Activated CD8-positive, alpha-beta memory T cell treated with anti-CD3 and anti-CD28 coated beads, Interleukin-2, amount 10 ng/mL, durations not matched to agents 7 days and 5 days (primary cell): ENCODE measurements at places on chromosomes 7 and 10. TPM values are rescaled to one million over a fixed set of nuclear protein-coding genes. Genes with fewer than 3 reads are reported as not detected.
A peak's percentile ranks its signal among the peaks of the same experiment; 100 is the strongest.

DNA sequence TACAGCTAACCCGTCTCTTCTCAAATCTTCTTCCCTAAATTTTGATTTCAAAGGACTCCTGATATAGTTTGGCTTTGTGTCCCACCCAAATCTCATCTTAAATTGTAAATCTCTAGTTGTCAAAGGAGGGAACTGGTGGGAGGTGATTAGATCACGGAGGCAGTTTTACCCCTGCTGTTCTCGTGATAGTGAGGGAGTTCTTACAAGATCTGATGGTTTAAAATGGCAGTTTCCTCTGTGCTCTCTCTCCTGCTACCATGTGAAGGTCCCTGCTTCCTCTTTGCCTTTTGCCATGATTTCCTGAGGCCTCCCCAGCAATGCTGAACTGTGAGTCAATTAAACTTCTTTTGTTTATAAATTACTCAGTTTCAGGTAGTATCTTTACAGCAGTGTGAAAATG, 269.3 kb downstream of the POLR1F start:
- H3K36me3 ChIP-seq = no peaks in the 10 kb centered on the region
- H3K4me3 ChIP-seq = no peak overlapping the region
- no peaks in the 10 kb centered on the region for H3K27me3 ChIP-seq
- no peak for DNase-seq
- H3K4me1 ChIP-seq = no peaks in the 10 kb centered on the region

- H3K36me3 ChIP-seq = no peaks in the 10 kb centered on the region
- H3K27ac ChIP-seq = no peak overlapping the region
- H3K4me3 ChIP-seq = no peak overlapping the region
- DNase-seq = peak; percentile 58
- H3K27me3 ChIP-seq = peaks cover 18% of the 10 kb centered on the region
Observed at GRCh38 chr10:84256510-84257342, 11.9 kb downstream of the RGR start.

Gene MAT1A
- not detected for total RNA-seq

DNA sequence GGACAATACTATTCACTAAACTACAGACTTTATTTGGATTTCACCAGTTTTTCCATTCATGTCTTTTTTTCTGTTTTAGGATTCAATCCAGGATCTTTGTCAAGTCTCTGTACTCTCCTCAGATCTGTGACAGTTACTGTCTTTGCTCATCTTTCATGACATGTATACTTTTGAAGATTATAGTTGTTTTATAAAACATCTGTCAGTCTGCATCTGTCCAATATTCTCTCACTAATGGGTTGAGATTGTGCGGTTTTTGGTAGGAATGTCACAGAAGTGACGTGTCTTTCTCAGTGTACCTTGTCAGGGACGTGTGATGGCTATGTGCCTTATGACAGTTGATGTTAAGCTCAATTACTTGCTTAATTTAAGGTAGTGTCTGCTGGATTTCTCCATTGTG, 124.9 kb upstream of the TPK1 start:
- DNase-seq = no peak
- no peak overlapping the region for H3K4me3 ChIP-seq
- H3K4me1 ChIP-seq = no peaks in the 10 kb centered on the region
- no peaks in the 10 kb centered on the region for H3K27me3 ChIP-seq
- H3K27ac ChIP-seq = no peak overlapping the region
- H3K36me3 ChIP-seq = no peaks in the 10 kb centered on the region

GRCh38 chr10:78436706-78437406, 403.2 kb downstream of the RPS24 start:
- no peak overlapping the region for H3K4me3 ChIP-seq
- DNase-seq = no peak

Gene KLF14
- not detected for total RNA-seq

Gene ARHGEF35
- total RNA-seq = 1.7 TPM

Gene APBB1IP
- 73.8 TPM for total RNA-seq

DNA sequence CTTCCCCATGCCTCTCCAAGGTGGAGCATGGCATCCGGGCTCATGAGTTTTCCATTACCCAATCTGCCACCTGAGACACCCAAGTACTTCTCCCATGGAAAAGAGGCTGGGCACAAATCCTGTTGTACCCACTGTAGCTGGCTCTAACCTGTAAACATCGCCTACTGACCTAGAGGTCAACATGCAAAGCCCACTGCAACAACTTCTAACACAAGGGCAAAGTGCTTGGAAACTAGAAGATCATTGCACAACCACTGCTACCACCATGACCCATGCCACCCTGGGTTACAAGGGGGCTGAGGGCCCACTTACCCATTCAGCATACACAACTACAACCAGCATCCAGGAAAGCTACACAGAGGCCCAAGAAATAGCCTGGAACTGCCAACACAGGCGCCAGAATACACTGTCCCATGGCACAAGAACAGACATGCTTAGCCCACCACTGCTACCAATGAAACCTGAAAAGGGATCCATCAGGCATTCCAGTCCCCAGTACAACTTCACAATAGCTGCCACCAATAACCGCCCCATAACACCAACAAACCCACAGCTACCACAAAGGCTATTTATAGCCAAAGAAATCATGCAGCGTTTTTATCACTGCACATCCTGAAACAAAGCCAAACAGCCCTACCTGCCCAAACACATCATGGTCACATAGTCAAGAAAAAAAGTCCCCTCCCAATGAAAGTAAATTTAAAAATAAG, 63.4 kb downstream of the RNF32 start:
- DNase-seq = no peak
- H3K27ac ChIP-seq = peak overlapping the region; percentile 18
- peaks cover 10% of the 10 kb centered on the region for H3K4me1 ChIP-seq
- no peaks in the 10 kb centered on the region for H3K27me3 ChIP-seq

GRCh38 chr10:97363071-97363470, 28.5 kb upstream of the FRAT2 start:
- H3K36me3 ChIP-seq = peaks cover 6% of the 10 kb centered on the region
- DNase-seq = no peak
- H3K27ac ChIP-seq = no peak overlapping the region

DNA sequence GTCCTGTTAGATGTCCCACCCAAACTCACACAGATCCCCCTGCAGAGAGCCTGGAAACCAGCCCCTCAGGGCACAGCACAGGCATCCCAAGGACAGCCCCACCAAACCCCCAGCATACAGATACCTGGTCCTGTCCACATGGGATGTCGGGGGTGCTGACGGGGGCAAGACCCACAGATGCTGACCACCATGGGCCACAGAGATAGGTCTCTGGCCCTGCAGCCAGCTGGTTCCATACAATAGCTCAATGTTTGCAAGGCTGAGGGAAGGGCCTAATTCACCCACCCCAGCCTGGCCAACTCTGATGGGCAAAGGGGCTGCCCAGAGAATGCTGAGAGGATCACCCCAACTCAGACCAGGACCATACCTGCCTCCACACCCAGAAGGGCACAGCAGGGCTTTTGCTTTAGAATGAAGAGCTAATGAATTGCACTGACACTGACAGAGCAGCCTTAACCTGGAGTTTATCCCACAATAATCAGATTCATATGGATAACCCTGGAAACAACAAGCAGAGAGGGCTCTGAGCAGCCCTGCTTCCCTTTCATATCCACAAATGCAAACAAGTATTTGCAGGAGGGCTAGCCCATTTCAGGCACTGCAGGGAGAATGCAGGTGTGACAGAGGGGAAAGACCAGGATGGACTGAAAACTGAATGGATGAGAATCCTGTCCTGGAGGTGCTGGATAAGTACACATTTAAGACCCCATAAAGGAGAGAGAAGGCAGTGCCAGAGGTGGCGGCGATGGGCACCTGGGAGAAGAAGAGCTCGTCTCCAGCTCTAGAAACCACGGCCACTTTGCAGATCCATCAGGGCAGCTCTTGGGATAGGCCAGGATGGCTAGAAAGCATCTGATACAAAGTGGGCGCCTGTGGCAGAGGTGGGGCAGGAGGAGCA, 126.7 kb downstream of the TNS3 start:
- H3K36me3 ChIP-seq = no peaks in the 10 kb centered on the region
- H3K27me3 ChIP-seq = no peaks in the 10 kb centered on the region
- H3K4me1 ChIP-seq = no peaks in the 10 kb centered on the region
- H3K27ac ChIP-seq = no peak overlapping the region

Gene STOX1
- total RNA-seq = 0.29 TPM

Gene CPED1
- 0.16 TPM for total RNA-seq

- no peak overlapping the region for H3K4me3 ChIP-seq
- peaks cover 9% of the 10 kb centered on the region for H3K36me3 ChIP-seq
- H3K27ac ChIP-seq = no peak overlapping the region
- no peaks in the 10 kb centered on the region for H3K4me1 ChIP-seq
- DNase-seq = no peak
Observed at GRCh38 chr7:1542841-1543747, 12.6 kb downstream of the MAFK start.

- no peaks in the 10 kb centered on the region for H3K27me3 ChIP-seq
- no peak overlapping the region for H3K4me3 ChIP-seq
- H3K27ac ChIP-seq = peak overlapping the region; percentile 82
Observed at GRCh38 chr7:50397971-50398324, 52.2 kb downstream of the FIGNL1 start.

GRCh38 chr7:156021471-156021870, 209.2 kb upstream of the SHH start:
- H3K36me3 ChIP-seq = no peaks in the 10 kb centered on the region
- no peak overlapping the region for H3K4me3 ChIP-seq
- peak; percentile 11 for DNase-seq
- no peak overlapping the region for H3K27ac ChIP-seq
- no peaks in the 10 kb centered on the region for H3K4me1 ChIP-seq
- no peaks in the 10 kb centered on the region for H3K27me3 ChIP-seq

- H3K27me3 ChIP-seq = no peaks in the 10 kb centered on the region
- H3K4me3 ChIP-seq = no peak overlapping the region
Observed at GRCh38 chr7:41624818-41625217, 78.1 kb downstream of the INHBA start.

DNA sequence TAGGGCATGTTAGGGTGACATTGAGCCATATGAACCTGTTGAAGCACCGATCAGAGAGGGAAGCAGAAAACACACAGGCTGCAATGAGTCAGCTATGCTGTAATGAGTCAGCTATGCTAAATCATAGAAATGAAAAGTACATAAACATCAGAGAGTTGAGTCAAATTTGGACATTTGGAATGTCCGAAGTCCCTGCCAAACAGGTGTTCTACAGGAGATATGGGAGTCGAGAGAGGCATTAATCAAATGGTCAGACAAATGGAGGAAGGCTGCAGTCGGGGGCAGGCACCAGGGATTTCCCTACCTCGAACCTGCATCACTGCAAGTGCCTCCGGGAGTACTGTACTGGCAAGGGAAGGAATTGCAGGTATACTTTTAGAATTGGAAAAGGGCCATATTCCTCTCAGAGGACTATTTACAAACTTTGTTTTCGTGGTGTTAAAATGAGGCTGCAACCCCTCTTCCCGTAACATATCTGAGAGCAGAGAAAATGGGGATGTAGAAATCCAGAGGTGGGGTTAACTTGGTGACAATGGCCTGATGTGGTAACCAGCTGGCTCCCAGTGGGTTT, 8.8 kb upstream of the ZC3HAV1 start:
- H3K4me3 ChIP-seq = peak overlapping the region; percentile 66
- H3K27me3 ChIP-seq = no peaks in the 10 kb centered on the region
- peak; percentile 75 for DNase-seq
- peaks cover 28% of the 10 kb centered on the region for H3K4me1 ChIP-seq

Gene MRLN
- not detected for total RNA-seq

- H3K4me1 ChIP-seq = no peaks in the 10 kb centered on the region
- H3K27me3 ChIP-seq = peaks cover 12% of the 10 kb centered on the region
- no peak overlapping the region for H3K4me3 ChIP-seq
- H3K27ac ChIP-seq = no peak overlapping the region
- no peak for DNase-seq
- no peaks in the 10 kb centered on the region for H3K36me3 ChIP-seq
Observed at GRCh38 chr10:62512732-62513475, 138.7 kb downstream of the ZNF365 start.

Gene PIP4K2A
- total RNA-seq = 136 TPM

- no peaks in the 10 kb centered on the region for H3K4me1 ChIP-seq
- H3K27me3 ChIP-seq = no peaks in the 10 kb centered on the region
- DNase-seq = no peak
Observed at GRCh38 chr7:93361853-93362252, 129.7 kb downstream of the VPS50 start.

DNA sequence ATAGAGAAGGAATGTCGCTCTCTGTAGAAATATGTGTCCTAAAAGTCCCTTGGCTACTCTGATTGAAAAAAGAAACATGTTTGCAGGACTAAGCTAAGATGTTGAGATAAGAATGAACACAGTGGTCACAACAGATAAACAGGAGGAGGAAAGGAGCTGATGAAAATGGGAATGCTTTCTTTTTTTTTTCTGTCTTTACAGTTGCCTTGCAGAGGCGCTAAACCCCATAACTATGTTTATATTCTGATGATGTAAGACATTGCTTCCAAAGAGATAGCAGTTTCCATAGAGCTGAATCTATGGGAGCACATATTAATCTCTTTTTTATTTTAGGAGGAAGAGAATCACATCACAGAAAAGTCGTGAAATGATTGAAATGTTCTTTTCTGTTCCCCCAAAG, 153.5 kb upstream of the LYZL1 start:
- no peaks in the 10 kb centered on the region for H3K36me3 ChIP-seq
- H3K27me3 ChIP-seq = peaks cover 6% of the 10 kb centered on the region
- no peaks in the 10 kb centered on the region for H3K4me1 ChIP-seq
- H3K4me3 ChIP-seq = no peak overlapping the region

GRCh38 chr7:19128856-19129255, 11.4 kb upstream of the TWIST1 start:
- no peaks in the 10 kb centered on the region for H3K4me1 ChIP-seq
- H3K27ac ChIP-seq = no peak overlapping the region
- no peaks in the 10 kb centered on the region for H3K27me3 ChIP-seq
- no peaks in the 10 kb centered on the region for H3K36me3 ChIP-seq

Gene ASIC3
- total RNA-seq = 3.9 TPM

Gene NKX1-2
- total RNA-seq = not detected

DNA sequence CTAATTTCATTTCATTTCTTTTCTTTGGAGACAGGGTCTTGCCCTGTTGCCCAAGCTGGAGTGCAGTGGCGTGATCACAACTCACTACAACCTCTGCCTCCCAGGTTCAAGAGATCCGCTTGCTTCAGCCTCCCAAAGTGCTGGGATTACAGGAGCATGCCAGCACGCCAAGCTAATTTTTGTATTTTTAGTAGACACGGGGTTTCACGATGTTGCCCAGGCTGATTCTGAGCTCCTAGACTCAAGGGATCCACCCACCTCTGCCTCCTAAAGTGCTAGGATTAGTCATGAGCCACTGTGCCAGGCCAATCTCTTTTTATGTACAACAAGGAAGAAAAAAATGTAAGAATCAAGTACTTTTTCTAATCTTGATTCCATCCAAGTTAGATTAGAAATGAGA, 10.7 kb upstream of the KMT2E start:
- no peaks in the 10 kb centered on the region for H3K27me3 ChIP-seq
- DNase-seq = no peak
- H3K4me3 ChIP-seq = peak overlapping the region; percentile 54
- H3K4me1 ChIP-seq = peaks cover 74% of the 10 kb centered on the region
- peaks cover 50% of the 10 kb centered on the region for H3K36me3 ChIP-seq

Gene BBIP1
- 24.8 TPM for total RNA-seq

Gene TMEM196
- total RNA-seq = not detected

Gene SHH
- not detected for total RNA-seq
